Stimulated activated CD4-positive, alpha-beta T cell treated with anti-CD3 and anti-CD28 coated beads, Interleukin-4, amount 100 ng/mL, for 4 hours (primary cell): ENCODE measurements at places on chromosomes 3 and 15.

DNA sequence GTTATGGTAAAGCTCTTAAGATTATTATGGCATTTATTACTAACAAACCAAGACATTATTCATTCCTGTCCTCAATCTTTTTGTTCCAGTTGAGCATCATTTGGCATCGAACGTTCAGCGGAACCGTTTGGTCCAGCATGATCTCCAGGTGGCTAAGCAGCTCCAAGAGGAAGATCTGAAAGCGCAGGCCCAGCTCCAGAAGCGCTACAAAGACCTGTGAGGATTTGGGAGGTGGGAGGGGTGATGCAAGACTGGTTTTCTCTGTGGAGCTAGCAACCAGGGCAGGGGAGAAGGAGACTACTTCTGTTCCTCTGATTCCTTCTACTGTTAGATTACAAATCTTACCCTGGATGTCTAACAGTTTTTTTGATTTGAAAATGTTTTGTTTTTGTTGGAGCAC lies 27.6 kb upstream of the UTS2B start:
- DNase-seq: no peak

DNA sequence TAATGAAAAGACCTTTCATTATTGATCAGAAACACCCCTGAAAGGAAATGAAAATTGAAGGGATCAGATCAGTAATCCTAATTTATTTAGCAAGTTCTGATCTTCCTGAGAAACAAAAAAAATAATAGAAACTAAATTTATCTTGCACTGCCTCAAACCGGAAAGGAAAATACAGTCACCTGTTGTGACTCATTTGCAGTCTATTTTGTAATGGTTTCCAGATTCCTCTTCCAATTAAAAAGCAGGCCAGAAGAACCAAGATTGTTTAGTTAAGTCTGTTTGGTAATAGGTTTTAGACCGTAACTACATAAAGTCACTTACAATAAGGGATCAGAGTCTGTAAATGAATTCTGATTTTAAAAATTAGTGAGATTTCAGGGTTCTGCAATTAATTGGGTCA lies 49.7 kb upstream of the ATOSA start:
- no peak for DNase-seq

DNA sequence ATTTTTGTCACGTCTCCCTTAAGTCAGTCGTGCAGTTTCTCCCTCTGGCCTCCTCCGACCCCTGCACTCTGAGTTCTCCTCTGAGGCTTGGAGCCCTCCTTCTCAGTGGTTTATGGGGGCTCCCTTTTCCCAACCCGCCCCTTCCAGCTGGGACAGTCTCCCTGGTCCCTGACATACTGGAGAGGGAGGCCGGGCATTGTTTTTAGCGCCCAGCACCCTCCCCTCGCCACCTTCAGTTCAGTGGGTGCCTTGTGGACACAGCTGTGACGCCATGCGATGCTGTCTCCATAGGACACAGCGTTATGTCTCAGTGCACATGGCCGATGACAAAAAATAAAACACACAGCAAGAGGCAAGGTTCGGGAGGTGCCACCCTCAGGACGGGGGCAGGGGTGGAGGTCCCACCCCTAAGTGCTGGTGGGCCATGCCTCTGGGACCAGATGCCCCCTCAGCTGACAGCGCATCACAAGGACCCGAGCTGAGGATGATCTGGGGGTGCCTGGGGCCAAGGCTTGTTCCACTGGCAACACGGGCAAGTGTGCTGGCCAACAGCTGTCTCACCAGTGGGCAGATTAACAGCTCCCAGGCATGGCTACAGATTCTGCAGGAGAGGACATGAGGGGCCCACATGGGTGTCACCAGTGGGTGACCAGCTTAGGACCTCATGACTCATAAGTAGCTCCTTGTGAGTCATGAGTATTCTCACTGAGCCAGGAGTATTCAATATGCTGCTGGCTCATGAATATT lies 81.6 kb downstream of the PLXNA1 start:
- no peak for DNase-seq

GRCh38 chr3:107211608-107212007 lies 165.6 kb upstream of the CCDC54 start:
- DNase-seq: no peak

DNA sequence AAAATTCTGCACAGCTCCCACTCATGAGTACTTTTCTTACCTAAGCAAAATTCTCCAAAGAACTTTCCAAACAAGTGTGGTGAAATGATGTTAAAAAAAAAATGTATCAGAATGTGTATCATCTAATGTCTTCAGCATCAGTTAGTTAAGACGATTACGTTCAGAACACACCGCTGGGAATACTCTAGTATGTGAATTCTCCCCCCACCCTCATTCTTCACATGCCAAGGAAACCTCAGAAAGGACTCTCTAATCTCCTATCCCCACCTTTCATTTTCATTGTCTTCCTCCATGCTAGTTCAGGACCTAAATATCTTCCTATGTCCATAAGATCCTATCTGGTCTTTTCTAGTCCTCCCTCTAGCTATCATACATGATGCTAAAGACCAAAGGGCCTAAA lies 457.4 kb downstream of the SHQ1 start:
- no peak for DNase-seq
